ENCODE measurements at places on chromosomes 12 and 14. TPM values are rescaled to one million over a fixed set of nuclear protein-coding genes. Genes with fewer than 3 reads are reported as not detected.

UNC119B gene
- 33.3 TPM for total RNA-seq

AQP2 gene
- not detected for total RNA-seq

CCDC38 gene
- not detected for total RNA-seq

OVCH1 gene
- 0.67 TPM for total RNA-seq

CFAP251 gene
- 18.7 TPM for total RNA-seq

DNA sequence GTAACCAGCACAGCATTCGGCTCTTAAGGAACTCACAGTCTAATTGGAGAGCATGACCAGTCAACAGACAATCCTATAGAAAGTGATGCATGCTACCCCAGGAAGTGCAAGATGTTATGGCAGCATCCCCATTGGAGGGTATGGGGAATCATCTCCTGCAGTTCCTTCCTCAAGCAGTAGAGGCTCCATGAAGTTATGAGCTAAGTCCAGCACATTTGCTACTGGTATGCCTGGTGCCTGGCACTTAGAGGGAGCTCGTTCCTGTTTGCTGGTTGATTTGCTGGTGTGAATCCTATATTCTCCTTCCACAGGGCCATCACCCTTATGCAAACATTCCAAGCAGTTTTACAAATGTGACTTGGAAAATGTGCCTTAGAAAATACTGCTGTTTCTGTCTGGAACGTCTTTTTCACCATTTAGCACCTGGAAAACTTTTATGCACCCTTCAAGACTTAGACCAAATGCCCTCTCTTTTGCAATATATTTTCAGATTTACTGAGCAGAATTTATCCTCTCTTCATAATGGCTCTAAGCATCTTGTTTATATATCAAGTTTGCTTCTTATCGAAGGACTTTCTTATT, 136.1 kb upstream of the WSCD2 start:
- DNase-seq: peak; percentile 54

- DNase-seq: no peak
Observed at GRCh38 chr14:61033855-61034254, 52.8 kb downstream of the SLC38A6 start.

- no peak for DNase-seq
Observed at GRCh38 chr12:9742661-9743060, 9.8 kb upstream of the CLECL1 start.

- peak; percentile 55 for DNase-seq
Observed at GRCh38 chr14:93332397-93332852, 411 bp downstream of the BTBD7 start.

GRCh38 chr14:90116444-90116843, 54.6 kb downstream of the KCNK13 start:
- DNase-seq: no peak

- DNase-seq: no peak
Observed at GRCh38 chr12:112207397-112207924, 82.1 kb downstream of the TRAFD1 start.

- no peak for DNase-seq
Observed at GRCh38 chr14:75631453-75631831, 29.2 kb downstream of the ERG28 start.

- DNase-seq: no peak
Observed at GRCh38 chr14:56817396-56817921, 7.2 kb upstream of the OTX2 start.

GRCh38 chr12:131218923-131219669, 265.4 kb downstream of the ADGRD1 start:
- no peak for DNase-seq

DNA sequence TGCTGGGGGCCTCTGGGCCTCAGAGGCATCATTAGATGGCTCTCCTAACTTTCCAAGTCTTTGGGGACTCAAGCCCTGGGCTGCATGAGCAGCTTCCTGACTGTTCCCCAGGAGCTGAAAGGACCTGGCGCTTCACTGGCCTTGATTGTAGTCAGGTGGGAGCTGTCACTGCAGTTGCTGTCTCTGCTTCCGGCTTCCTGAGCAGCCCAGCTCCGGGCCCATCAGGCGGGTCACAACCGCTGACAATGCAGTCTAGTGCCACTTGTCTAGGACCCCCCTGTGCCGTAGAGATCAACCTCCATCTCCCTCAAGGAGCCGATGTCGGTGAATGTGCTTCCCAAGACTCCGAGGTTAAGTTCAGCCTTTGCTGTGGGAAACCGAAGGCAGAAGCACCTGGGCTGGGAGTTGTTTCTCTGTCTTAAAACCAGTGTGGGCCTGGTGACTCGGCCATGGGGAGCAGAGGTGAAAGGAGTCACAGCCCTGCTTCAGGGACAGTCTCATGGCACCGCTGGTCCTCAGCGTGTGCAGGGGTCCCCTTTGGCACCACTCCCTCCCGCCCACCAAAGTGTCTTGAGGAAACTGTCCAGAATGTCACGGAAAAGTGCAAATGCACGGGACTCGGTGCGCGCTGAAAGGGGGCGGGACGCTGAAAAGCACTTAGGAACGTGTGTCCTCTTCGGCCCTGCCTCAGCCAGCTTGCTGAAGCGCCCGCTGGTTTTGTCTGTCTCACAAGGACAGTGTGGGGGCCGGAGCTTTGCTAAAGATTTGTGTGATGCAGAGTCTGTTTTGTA, 44.8 kb downstream of the PRIMA1 start:
- no peak for DNase-seq
